AG20443 (cell line): ENCODE measurements at places on chromosomes 3 and 15.

DNA sequence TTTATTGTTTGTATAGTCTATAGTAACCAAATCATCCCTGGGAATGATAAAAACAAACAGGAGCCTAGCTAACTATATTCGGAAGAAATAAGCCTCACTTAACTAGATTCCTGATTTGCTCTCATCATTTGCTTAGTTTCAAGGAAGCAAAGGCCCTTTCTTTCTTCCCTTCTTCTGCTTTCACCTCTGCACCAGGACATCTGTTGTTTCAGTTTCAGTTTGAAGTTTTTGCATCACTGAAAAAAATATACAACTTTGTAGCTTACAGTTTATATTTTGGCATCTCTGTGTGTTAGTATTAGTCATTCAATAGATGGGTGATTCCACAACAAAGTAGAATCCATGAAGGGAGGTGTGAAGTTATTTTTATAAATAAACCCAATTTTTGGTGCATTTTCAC is 113.6 kb upstream of the SNTN start:
- DNase-seq = peak; percentile 8

DNA sequence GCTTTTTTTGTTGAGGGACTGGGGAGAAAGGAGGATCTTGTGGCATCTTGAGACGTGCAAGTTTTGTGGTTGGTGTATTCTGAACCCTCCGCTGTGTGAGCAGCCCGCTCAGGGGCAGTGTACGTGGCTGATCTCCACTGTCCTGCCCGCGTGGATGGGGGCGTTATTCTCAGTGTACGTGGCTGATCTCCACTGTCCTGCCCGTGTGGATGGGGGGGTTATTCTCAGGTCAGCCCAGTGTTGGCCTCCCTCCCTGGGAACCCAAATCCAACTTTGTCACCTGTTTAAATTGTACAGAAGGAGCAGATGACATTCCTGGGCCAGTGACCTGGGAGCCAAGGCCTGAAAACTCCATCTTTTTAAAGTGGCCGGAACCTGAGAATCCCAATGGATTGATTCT is 84.0 kb downstream of the PGPEP1L start:
- DNase-seq = no peak

DNA sequence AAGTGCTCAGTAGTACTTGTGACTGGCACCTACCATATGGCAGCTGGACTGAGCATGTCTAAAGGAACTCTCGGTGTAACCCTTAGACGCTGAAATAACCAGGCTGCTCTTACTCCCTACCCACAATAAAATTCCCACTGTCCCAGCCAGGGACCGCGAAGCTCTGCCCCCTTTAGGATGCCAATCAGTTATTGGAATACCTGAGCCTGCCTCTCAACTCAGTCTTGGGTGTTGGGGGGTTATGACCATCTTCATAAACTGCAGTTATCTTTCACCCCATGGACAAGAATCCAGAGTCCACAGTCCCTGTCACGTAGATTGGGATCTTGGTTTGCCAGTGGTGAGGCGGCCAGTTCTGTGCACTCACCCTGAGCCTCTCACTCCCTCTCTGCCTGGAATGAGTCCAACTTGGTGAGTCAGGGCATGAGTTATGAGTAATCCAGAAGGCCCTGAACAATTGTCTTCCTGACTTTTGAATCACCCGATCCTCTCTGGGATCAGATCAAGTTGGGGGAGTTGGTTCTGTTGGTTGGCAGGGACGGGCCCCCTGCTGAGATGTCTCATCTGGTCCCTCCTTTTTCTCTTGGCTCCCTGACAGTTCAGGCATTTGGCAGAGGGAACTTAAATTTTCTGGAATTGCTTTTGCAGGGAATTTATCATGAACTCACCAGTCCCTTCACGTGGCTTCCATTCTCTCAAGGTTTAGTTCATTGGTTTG is 120.1 kb upstream of the UBE2E1 start:
- peak; percentile 93 for DNase-seq

- no peak for DNase-seq
These were observed 14.3 kb upstream of the MOBP start for GRCh38 chr3:39453134-39453533.

DNA sequence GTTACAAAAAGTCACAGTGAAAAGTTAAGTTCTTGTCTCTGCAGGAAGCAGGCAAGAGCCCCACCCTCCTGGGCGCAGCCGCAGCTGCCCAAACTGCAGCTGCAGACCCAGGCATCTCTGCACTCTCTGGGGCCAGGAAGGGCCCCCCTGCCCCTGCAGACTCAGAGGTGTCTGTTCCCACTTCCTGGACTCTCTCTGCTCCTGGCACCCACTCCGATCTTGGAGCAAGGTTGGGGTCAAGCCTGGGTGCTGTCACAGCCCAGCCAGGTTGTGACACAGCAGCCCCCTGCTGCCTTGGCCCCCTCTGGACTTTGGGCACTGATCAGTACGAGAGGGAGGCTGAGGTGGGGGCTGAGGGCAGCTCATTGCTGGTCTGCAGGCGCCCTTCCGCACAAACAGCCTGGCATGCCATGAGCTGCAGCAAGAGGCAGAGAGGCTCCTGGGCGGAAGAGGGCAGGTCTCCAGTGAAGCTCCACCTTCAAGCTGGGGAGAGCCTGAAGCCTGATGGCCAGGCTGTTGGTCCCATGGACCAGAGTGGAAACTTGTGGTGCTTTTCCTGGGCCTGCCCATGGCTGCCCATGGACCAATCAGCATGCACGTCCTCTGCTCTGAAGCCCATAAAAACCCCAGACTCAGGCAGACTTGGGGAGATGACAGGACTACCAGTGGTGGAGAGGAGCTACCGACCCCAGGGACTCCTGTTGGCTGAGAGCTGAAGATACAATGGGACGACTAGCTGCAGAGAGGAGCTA is 42.9 kb upstream of the LRRFIP2 start:
- DNase-seq = no peak

DNA sequence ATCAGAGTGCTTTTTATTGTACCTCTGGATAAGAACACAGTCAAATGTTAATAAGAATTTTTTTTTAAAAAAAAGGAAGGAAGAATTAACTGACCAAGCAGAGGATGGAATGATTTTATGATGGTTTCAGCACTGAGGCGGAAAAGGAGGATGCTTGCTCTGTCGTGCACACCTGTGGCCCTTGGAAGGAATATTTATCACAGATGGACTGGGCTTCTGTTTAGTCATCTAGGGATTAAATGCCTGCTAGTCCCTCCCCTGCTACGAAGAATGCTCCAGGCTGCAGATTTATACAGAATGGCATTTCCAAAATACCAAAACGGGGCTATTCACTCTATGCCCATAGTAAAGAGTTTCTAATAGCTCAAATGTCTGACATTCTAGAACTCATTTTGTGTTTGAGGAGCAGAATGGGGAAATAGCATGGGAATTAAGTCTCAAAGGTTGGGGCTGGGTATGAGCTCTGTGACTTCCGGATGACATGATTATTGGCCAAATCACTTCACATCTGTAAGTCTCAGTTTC is 92.8 kb upstream of the BCL6 start:
- no peak for DNase-seq
